ENCODE measurements at places on chromosomes 3 and 15.
A peak's percentile ranks its signal among the peaks of the same experiment; 100 is the strongest.

- DNase-seq: no peak
Observed at GRCh38 chr3:13617981-13618380, 69.1 kb downstream of the FBLN2 start.

GRCh38 chr3:107387555-107387954 is 10.3 kb downstream of the CCDC54 start:
- DNase-seq: peak; percentile 19

GRCh38 chr3:131699001-131699400 is 196.2 kb upstream of the MRPL3 start:
- DNase-seq: no peak

GRCh38 chr3:189121092-189121491 is 50.7 kb upstream of the TPRG1 start:
- no peak for DNase-seq

DNA sequence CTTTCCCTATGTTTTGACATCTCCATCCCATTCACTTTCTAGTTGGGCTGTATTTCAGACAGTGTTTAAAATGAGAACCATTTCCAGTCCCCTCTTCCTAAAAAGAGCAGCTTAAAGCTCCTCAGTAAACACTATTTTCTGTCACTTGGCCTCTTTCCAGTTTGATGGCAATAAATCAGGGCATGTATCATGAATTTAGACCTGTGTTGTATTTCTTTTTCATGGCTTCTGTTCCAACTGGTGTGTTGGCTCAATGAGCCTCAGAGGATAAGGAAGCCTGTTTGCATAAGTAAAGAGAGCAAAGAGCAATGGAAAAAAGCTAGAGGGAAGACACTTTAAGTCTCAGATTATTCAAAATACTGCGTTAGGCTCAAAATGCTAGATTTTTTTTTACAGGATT is 7.2 kb downstream of the CCDC80 start:
- DNase-seq: no peak

- DNase-seq: no peak
Observed at GRCh38 chr3:187352581-187353575, 15.3 kb upstream of the RTP4 start.

DNA sequence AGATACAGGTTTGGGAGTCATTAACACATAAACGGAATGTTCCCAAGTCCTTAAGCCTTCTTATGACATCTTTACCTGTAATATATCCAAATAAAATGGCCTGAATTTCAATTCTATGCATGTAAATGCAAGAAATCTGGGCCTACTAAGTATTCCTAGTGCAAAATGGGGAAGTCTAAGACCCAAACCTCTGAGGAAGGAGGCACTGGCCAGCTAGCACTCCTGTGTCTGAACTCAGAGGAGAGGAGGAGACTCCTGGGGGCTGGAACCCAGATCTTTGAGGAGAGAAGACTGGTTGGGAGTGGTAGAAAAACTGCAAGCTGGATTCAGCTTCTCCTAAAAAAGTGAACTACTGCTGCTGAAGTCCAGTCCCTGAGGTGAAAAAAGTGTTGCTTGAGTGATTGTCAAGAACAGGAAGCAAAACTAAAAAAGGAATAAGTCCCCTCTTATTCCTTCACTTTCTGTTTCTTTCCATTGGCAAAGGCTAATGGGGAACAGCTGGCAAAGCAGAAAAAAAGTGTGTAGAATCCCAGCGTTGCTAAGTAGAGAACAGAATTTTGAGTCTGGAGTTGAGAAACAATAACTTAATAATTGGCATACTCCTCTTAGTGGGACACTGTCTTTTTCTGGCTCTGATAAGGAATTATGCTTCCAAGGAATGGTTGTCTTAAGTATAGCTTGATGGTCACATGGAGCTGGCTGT is 54.8 kb upstream of the ATP2C1 start:
- no peak for DNase-seq

DNA sequence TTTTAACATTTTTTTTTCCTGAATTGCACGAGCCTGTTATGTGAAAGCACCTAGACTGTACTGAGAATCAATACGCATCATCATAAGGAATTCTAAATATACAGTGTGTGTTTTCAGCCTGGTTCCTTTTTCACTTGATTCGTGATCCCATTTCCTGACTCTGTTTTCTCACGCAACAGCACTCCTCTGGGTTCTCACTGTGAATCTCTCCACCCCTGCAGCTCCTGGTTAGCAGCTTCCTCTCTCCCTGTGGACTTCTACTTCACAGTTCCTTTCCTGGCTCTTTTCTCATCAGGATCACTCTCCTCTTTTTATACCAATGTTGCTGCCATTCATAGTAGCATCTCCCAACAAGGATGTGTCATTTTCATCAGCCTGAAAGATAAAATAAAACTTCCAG is 297.2 kb downstream of the CADM2 start:
- DNase-seq: no peak
